ENCODE measurements at places on chromosomes 3 and 15. TPM values are rescaled to one million over a fixed set of nuclear protein-coding genes. Genes with fewer than 3 reads are reported as not detected.

Gene CMTM8
- 1.1 TPM for total RNA-seq

Gene CISH
- total RNA-seq, result 5.2 TPM

Gene STRIT1
- total RNA-seq, result not detected

Gene GOLGA8M
- not detected for total RNA-seq

Gene IL17RB
- 6.4 TPM for total RNA-seq

- no peak for ATAC-seq
Measured at GRCh38 chr3:136858381-136858780, 3.6 kb upstream of the NCK1 start.

DNA sequence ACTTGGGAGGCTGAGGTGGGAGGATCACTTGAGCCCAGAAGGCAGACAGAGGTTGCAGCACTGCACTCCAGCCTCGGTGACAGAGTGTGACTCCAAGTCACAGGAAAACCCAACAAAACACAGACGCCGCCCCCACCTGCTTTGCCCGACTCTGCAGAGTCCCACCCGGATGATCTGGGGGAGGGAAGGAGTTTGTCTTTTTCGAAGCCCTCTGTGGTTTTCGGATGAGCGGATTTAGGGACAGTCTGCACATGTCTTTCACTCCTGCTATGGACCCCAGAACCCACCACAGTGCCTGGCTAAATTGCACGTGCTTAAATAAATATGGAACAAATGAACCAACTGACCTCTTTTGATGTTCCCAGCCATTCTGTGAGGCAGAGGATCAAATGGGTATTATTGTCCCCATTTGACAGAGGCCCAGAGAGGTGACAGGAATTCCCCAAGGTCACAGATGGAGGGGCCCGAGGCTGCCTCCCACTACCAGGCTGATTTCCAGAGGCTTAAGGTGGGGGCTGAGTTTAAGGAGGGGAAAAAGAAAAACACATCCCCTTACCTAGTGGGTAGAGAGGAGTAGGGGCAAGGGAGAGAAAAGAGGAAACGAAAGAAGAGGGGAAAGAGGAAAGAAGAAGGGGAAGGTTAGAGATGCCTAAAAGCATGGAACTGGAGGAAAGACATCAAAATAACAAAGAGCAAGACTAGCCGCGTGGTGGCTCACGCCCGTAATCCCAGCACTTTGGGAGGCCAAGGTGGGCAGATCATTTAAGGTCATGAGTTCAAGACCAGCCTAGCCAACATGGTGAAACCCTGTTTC lies 59.4 kb upstream of the TFRC start:
- no peak for ATAC-seq

GRCh38 chr3:100584101-100584660 lies 25.2 kb upstream of the ADGRG7 start:
- ATAC-seq, result no peak

DNA sequence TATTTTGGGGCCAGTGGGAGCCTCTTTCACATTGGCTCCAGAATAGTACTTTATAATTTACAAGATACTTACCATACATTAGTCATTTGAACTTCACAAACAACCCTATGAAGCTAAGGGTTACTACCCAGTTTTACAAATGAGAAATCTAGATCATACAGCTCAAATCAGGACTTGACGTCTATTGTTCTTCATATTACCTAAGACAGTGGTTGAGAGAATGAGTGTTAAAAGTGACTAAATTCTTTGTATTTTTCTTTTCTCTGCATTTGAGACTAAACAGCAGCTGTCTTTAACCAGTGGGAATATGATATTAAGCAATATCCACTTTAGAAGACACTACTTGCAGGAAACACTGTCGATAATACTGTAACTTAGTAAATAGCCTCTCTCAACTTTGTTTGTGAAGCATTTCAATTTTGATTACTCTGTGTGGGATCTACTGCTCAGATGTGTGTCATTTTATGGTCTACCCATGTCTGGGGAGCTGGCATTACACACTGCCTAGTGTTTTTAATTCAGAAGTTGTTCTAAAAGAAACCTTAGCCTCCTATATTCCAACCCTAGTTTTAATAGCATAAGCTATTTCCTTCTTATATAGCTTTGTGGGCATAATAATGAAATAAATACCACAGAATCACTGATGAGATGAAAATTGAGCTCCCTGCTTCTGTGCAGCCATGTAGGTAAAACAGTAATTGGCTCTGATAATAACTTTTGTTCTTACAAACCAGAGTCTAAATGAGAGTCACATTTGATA lies 45.9 kb downstream of the IQCH start:
- ATAC-seq, result no peak

GRCh38 chr15:100727291-100727851 lies 125.0 kb downstream of the ASB7 start:
- ATAC-seq, result no peak

DNA sequence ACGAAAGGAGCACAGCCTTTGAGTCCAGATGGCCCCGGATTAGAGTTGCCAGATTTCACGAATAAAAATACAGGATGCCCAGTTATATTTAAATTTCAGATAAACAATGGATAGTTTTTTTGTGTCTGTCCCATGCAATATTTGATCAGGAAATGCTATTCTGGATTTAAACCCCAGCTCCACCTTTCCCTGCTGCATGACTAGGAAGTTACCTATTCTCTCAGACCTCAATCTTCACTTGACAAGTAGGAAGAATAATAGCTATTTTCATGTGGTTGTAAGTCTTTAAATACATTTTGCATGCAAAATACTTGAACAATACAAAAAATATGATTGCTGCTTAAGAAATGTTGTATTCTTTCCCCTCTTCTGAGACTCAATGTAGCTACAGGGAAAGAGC lies 125.3 kb upstream of the P2RY1 start:
- no peak for ATAC-seq

- no peak for ATAC-seq
Measured at GRCh38 chr3:139737682-139738361, 60.0 kb upstream of the NMNAT3 start.

GRCh38 chr3:60080648-60081047 lies 1030.8 kb upstream of the CFAP20DC start:
- ATAC-seq, result no peak
